ENCODE measurements at places on chromosomes 4 and X.

DNA sequence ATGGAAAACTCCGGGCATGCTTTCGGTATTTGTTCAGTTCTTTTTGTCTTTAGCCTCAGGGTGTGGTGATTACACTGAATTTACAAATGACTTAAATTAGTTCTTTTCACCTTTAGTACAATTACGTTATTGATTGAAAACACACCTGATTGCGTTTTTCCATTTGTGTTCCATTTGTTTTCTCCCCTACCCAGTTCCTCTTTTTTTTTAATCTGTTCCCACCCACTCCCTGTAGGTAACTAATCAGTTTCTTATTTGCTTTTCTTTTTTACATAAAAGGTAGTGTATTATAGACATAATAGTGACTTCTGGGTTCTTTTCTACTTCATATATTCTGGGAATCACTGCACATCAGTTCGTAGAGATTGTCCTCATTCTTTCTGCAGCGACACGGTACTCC, 53.4 kb downstream of the TNIP2 start:
- no peak for DNase-seq

DNA sequence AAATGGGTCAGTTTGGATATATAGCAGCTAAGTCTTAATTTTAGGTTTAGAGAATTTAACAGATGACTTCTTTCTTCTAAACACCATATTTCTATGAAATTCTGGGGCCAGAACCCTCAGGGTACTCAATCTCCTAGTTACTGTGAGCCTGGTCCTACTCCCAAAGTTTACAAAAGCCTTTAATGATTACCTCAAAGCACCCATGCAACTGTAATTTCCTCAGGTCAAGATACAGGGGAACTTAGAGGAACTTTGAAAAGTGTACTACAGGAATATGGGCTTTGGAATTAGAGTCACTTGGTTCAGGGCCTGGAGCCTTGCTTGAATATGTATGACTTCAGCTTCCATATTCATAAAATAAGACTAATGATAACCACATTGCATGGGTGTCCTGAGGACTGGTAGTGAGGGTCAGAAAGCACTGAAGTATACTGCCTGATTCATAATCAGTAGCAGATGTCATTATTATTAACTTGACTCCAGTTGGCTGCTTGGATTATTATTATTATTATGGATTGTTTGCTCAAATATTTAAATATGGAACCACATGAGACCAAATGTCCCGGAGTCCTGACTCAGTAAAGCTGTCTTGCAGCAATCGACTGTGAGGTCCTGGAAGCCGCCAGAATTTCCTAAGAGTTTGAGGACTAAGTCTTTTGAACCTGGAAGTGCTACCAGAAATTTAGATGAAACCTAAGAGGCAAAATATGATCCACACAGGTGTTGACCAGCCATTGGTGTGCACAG, 2.0 kb upstream of the ADH7 start:
- DNase-seq: no peak

DNA sequence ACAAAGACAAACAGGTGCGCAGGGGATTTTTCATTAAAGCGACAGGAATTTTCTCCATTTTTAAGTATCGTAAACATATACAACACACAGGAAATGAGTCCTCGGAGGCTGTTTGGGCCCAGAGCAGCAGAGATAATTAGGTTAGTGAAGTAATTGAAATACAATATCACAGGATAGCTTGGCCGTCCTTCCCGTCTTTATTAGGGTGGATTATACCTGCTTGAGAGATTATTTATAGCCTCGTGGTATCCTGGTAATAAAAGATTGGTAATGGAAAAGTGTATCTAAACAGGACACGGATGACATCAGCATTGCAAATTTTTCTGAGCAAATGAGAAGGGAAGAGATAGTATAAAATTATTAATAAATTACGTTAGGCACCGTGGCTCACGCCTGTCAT, 68.2 kb downstream of the CRLF2 start:
- DNase-seq: no peak

- DNase-seq: no peak
Observed at GRCh38 chr4:89878611-89879010, 16.0 kb upstream of the MMRN1 start.

GRCh38 chrX:112784692-112785091, 55.9 kb downstream of the AMOT start:
- DNase-seq: no peak

GRCh38 chr4:176794151-176794550, 1.4 kb upstream of the VEGFC start:
- no peak for DNase-seq

GRCh38 chr4:2462992-2463762, 5.7 kb upstream of the RNF4 start:
- DNase-seq: no peak

GRCh38 chr4:144967161-144967560, 130.8 kb downstream of the ANAPC10 start:
- no peak for DNase-seq

DNA sequence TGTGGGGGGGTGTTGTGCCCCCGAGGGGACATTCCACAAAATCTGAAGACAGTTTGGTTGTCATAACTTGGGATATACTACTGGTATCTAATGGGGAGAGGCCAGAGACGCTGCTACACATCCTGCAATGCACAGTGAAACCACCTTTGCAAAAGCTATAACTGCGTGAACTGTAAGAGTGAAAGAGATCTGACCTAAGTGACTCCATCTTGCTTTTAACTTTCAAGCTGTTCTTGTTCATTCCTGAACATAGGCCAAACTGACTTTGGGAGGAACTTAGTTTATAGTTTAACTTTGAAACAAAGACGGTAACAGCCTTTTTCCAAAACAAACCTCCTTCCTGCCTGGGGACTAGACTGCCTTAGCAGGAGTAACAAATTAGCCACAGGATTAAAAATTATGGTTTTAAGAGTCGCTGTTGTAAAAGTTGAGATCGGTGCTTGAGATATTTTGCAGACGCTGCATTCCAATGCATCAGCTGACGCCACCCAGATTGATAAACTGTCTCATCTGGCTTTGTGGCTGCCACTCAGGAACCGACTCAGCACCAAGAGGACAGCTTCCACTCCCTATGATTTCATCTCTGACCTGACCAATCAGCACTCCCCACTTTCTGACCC, 70.9 kb downstream of the ATXN3L start:
- DNase-seq: no peak

- DNase-seq: no peak
Observed at GRCh38 chr4:83257811-83258210, 26.8 kb downstream of the COQ2 start.

DNA sequence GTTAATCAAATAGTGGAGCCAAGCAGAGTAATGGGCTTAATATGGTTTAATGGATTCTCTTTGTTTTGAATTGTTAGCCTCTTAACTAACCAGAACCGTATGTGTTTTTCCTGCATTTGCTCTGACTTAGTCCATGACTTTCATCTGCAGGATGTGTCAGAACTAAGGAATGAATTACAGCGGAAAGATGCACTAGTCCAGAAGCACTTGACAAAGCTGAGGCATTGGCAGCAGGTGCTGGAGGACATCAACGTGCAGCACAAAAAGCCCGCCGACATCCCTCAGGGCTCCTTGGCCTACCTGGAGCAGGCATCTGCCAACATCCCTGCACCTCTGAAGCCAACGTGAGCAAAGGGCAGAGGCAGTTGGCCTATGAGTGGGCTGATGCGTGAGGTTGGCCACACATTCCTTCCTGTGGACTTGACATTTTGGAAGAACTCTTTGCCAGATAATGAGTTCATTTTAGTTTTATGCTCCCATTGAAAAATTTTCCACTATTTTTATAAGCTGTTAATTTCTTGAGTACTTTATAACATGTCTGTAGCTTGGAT, 9.1 kb downstream of the MED28 start:
- DNase-seq: no peak

DNA sequence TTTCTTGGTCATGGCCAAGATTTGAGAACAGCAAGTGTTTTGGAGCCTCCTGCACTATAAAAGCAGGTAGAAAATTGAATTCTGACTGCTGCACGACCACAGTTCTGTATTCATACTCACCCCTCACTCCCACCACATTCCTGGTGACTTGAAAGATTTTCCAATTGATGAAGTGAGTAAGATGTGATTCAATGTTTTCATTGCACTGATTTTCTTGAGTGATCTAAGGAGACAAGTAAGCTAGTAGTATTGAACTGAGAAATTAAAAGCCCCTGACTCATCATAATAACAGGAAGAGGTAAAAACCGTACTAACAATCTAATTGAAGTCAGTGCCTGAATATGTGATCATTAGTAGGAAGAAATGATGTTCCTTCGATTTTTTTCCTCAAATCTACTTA, 6.1 kb upstream of the SEC24D start:
- DNase-seq: no peak

- no peak for DNase-seq
Observed at GRCh38 chr4:67109276-67109675, 436.0 kb downstream of the CENPC start.

GRCh38 chr4:47410271-47410670, 53.2 kb downstream of the COMMD8 start:
- DNase-seq: no peak

DNA sequence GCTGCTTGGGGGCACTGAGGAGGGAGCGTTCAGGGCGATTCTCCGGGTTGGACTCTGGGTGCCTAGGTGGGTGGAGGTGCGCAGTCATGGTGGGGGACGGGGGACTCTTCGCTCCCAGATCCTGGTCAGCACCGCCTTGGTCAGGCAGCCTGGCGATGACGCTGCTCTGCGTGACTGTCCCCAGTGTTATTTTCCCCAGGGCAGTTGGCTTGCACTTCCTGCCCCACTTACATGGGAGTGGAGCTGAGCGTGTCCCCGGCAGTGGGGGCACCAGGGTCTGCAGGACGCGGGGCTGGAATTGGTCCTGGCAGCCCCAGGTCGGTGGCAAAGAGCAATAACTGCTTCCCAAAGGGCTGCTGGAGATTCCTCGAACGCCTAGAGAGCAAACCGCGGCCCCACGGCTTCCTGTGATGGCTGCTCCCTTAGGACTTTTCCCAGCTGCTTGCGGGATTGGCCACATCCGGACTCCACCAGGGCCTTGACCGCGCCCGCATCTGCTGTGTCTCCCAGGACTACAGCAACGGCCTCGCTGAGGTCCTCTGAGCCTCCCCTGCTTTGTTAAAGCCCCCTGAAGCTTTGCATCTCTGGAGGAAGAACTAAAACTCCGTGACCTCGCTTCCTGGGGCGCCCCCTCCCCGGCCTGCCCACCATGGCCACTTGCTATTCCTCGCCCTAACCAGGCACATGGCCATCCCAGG, 35.3 kb upstream of the GPR78 start:
- DNase-seq: no peak

- no peak for DNase-seq
Observed at GRCh38 chrX:25344161-25344936, 328.6 kb upstream of the ARX start.

- DNase-seq: no peak
Observed at GRCh38 chr4:98555798-98556445, 102.5 kb downstream of the TSPAN5 start.

Measured in effector memory CD8-positive, alpha-beta T cell (primary cell).